Trophoblast cell (in vitro differentiated cells and primary cell): ENCODE measurements at places on chromosomes 16 and 17.

GRCh38 chr16:56191835-56192634, 746 bp downstream of the GNAO1 start:
- DNase-seq, result peak; percentile 12

GRCh38 chr16:6020162-6020985, 922.8 kb upstream of the EEF2KMT start:
- DNase-seq, result no peak

GRCh38 chr16:21598701-21599121, 666 bp upstream of the METTL9 start:
- DNase-seq, result no peak

GRCh38 chr17:34706029-34706428, 126.6 kb downstream of the TMEM132E start:
- no peak for DNase-seq

GRCh38 chr16:86872833-86873232, 294.5 kb downstream of the FOXL1 start:
- DNase-seq, result no peak

GRCh38 chr16:51816929-51817328, 665.9 kb upstream of the SALL1 start:
- DNase-seq, result no peak

DNA sequence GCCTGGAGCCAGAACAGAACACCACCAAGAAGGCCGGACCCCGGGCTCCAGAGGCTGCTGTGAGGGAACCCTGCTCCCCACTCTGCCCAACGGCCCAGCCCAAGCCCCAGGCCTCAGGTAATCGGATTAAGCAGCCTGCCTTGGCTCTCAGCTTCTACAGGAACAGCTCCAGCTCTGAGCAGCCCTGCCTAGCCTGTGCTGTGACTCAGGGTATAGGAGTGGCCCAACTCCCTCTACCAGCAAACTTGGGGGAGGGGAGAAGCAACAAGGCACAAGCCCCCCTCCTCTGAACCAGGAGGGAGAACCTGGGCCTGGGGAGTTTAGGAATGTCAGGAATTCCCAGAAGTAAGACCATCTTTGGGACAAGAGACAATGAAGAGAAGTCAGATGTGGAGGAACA, 849 bp upstream of the SOX15 start:
- no peak for DNase-seq

- DNase-seq, result no peak
Observed at GRCh38 chr16:49411121-49411970, 37.7 kb downstream of the C16orf78 start.

DNA sequence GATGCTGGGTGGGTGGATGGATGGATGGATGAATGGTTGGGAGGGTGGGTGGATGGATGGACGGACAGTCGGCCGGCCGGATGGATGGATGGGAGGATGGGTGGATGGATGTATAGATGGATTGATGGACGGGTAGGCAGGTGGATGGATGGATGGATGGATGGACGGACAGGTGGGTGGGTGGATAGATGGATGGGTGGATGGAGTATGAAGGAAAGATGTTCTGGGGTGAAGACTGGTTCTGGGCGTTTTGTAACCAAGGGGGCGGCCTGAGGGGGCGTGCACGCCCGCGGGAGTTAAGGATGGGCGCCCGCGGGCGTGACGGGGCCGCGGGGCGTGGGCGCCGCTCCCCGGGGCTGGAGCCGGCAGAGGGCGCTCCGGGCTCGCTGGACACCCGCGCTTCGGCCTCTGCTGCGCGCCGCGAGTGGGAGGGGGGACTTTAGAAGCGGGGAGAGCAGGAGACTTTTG, at the start of gene NECAB2:
Gene NECAB2, plus strand, starts transcription at position 407 of the 468 bp plus-strand sequence. CDS start 405 bp downstream, outside the sequence.
- no peak for DNase-seq
